ENCODE measurements at places on chromosomes 7 and 10.

- DNase-seq, result no peak
Measured at GRCh38 chr10:73263693-73264347, 11.4 kb upstream of the MRPS16 start.

DNA sequence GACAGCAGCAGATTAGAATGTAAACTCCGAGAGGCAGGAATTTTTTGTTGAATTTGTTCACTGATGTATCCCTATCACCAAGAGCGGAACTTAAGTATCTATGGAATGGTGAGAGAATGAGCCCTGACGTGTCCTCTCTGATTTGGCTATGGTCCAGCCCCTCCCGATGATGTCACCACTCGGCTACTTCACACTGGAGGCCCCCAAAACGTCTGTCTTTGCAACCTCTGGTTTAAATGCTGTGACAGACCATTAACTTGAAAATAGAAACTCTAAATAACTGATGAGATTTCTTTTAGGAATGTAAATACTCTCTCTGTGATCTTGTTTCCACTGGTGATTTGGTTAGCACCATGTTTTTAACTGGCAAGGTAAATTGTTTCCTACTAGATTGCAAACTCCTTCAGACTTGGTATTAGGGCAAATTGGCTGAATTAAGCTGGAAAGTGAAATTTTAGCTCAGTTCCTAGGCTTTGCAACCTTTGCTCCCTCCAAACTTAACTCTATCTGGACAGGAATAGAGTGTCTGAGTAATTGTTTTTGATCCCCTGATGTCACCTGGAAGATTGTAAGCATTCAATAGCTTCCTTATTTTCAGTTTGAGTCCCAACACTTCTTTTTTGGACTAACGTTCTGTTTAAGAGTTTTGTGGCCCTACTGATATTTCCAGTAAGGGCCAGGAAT is 19.1 kb downstream of the SLC16A12 start:
- DNase-seq, result no peak

DNA sequence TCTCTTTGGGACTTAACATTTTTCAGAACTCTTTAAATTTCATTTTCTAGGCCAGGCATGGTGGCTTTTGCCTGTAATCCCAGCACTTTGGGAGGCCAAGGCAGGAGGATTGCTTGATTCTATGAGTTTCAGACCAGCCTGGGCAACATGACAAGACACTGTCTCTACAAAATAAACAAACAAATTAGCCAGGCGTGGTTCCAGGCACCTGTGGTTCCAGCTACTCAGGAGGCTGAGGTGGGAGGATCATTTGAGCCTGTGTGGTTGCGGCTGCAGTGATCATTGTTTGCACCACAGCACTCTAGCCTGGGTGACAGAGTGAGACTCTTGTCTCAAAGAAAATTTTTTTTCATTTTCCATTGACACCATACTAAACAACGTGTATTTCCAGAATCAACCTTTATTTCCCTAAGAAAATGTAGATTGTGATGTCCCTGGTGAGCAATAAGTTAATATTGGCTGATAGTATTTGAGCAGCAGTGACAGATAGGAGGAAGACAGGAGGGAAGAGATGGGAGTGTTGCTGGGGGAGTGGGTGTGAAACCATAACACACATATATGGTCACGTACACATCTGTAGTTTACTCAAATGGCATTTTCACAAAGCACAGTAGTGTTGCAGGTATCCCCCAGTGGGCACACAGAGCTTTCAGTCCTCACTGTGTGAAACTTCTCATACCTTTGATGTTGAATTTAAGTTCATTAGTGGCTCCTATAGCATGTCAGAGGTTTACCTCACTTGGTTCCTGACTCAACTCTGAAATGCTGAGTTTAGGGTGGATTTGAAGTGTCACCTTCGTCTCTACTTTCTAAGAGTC is 205.6 kb downstream of the AUTS2 start:
- DNase-seq, result no peak

DNA sequence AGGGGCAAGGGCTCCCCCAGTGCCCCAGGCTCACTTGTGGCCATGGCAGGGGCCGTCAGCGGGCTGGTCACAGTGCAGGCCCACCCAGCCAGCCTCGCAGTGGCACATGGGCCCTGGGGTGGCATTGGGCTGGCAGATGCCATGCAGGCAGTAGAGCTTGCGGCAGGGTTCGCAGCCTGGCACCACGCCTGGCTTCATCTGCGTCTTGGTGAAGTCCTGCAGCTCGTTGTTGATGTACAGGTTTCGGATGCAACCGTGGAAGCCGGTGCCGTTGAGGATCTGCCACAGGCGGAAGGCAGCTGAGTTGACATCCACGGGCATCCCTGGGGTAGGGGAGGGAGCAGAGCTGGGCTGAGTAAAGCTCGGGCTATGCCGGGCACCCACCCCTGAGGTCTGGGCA is 170.6 kb downstream of the LCOR start:
- no peak for DNase-seq

GRCh38 chr7:95471071-95471470 is 14.7 kb upstream of the ASB4 start:
- no peak for DNase-seq

- no peak for DNase-seq
Measured at GRCh38 chr7:127652333-127653248, 597 bp downstream of the SND1 start.

DNA sequence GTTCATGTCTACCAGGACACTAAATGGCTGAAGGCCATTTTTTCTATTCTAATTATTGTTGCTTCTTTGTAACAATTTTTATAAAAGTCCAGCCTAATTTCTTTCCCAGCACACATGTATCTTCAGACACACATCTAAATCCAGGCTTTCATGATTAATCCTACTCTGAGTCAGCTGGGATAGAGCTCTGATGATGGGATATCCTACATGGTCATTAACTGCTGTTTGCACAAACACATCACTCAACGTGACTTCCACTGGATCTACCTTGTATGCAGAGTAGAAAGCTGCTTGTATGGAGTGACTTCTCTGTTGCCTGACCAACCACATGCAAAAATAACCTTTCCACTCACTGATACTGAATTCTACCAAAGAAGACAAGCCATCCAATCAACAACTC is 260.9 kb downstream of the AHR start:
- DNase-seq, result no peak

GRCh38 chr10:80477813-80478212 is 23.7 kb downstream of the TSPAN14 start:
- DNase-seq, result peak; percentile 42

DNA sequence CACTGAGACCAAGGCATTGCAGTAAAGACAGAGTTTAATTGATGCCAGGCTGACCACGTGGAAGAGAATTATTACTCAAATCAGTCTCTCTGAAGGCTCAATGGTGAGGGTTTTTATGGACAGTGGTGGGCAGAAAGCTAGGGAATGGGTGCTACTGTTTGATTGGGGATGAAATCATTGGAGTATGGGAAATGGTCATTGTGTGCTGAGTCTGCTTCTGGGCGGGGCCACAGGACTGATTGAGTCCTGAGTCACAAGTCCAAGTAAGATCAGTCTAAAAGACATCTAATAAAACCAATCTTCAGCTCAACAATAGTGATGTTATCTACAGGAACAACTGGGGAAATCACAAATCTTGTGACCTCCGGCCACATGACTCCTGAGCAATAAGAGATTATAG is 868.4 kb downstream of the SORCS3 start:
- no peak for DNase-seq

DNA sequence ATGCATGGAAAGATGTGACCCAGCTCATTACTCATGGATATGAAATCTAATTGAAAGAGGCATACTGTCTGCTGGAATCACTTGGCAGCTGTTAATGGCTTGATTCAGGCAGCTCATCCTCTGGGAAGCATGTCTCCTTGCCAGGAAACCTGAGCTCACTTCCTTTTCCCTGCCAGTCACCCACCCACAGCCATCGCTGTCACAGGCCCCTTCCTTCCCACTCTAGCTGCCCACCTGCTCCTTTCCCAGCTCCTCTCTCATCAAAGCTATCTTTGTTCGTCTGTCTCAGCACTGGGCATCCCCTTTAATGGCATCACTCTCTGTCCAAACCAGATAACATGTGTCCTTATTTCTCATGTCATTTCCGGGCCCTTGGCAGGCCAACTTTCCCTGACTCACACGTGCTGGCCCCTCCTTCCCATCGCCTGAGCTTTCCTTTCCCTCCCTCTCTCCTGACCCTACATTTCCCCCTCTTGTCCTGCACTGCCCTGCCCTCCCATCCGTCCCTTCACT is 721.9 kb downstream of the TNS3 start:
- DNase-seq, result no peak

DNA sequence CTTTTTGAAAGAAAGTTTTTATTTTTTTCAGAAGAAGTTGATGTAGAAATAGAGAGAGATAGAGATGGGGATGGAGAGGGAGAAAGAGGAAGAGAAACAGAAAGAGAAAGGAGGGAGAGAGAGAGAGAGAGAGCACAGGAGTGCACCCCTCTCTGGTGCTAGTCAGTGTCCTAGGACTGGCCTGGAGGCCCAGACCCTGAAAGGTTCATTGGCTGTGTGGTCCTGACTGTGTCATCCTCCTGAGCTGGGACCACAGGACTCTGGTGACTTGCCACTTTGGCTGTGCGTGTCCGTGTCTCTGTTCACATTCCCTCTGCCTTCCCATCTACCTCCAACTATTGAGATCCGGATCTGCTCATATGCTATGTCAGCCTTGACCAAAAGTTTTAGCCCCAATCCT is 62.1 kb upstream of the SHH start:
- peak; percentile 15 for DNase-seq

DNA sequence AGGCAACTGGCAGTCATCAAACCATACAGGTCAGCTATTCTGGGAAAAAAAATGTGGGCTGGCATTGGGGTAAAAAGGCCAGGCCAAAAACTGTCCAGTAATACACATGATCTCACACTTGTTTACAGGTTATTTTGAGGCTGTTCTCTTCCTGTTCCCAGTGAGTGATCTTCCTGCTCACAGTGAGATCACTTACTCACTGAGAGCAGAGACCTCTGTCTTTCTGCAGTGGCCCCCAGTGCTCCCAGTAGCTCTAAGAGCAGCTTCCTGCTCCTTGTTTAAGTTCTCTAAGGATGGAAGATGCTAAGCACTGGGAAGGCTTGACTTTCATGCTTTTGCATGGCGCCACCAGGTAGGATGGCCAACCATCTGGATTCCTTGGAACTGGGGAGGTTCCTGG is 93.5 kb upstream of the KIAA1217 start:
- no peak for DNase-seq

DNA sequence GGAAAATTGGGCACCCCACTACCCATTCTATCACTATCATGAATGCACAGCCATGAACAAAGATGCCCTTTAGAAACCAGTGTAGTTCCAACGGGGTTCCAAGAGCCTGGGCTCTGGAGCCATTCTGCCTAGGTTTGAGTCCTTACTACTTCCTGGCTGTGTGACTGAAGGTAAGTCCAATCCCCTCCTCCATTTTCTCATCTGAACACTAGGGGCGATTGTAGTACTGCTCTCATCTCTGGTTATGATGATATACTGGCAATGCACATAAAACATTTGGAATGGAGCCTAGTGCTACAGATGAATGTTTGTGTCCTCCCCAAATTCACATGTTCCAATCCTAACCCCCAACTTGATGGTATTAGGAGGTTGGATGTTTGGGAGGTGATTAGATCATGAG is 28.1 kb upstream of the CDH23 start:
- DNase-seq, result no peak

- DNase-seq, result no peak
Measured at GRCh38 chr10:131435760-131436457, 124.4 kb upstream of the TCERG1L start.

- DNase-seq, result no peak
Measured at GRCh38 chr10:88953662-88954061, 1.1 kb upstream of the ACTA2 start.

DNA sequence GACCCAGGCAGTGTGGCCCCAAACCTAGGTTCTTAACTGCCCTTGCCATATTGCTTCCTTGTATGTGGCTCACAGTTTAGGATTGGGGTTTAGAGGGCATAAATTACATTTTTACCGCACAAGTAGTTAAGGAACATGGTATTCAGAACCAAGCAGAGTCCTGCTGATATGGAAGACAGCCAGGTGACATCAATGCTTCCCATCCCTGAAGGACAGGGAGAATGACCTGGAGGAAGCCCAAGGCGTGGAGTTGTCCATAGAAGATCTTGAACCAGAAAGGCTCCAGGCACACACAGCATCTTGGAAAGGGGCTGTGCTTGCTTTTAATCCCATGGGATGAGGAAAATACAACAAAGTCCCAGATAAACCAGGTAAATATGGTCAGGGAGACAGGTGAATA is 48.3 kb downstream of the ATXN7L1 start:
- no peak for DNase-seq

GRCh38 chr7:127393368-127394058 is 1.0 kb upstream of the ZNF800 start:
- DNase-seq, result no peak

GRCh38 chr7:36291387-36292316 is 98.0 kb upstream of the ANLN start:
- DNase-seq, result peak; percentile 92

DNA sequence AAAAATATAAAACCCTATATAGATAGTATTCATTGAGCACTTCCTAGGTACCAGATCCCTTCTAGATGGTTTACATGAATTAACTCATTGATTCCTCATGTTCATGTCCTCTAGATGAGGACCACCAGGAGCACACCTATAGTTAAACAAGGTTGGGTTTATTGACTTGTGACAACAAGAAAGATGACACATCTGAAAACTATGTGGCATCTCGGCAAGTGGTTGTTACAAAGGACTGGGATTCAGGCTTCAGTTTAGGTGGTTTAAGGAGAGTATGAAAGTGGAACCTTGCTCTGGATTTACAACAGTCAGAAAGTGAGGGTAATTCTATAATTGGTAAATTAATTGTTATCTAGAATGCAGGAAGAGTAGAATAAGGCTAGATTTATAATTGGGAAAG is 99.0 kb upstream of the PHF14 start:
- no peak for DNase-seq
